Uterus (tissue), 4 donors: ENCODE measurements at places on chromosomes 16 and 17.

- no peak for DNase-seq
These were observed 9.3 kb upstream of the VPS4A start for GRCh38 chr16:69301861-69302260.

- DNase-seq = no peak
These were observed 14.7 kb downstream of the AOC3 start for GRCh38 chr17:42865638-42866094.

DNA sequence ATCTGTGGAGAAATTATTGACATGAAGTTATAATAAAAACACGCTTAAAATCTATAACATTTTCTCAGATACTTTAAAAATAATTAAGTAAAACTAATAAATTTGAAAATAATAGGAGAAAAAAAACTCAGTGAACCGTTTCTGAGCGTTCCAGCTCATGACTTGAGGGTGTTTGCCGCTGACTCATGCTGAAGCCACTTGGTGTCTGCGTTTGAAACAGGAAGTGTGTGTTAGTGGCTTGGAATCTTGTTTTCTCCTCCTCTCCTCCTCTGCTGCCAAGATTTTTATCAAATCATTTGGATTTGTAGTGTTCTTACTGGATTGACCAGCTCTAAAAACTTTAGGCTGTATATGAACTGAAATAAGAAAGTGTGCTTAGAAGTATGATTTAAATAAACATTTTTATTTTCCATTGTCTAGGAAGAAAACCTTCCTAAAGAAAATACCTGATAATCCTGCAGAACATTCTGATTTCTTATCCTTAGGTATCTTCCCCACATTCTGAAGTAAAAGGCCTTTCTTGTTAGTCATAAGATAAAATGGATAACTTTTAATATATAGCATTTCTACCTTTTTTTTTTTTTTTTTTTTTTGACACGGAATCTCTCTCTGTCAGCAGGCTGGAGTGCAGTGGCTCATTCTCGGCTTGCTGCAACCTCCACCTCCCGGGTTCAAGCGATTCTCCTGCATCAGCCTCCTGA, 30.8 kb downstream of the USP10 start:
- peak; percentile 44 for DNase-seq

GRCh38 chr17:57553526-57553925, 191.6 kb downstream of the CCDC182 start:
- DNase-seq = no peak

DNA sequence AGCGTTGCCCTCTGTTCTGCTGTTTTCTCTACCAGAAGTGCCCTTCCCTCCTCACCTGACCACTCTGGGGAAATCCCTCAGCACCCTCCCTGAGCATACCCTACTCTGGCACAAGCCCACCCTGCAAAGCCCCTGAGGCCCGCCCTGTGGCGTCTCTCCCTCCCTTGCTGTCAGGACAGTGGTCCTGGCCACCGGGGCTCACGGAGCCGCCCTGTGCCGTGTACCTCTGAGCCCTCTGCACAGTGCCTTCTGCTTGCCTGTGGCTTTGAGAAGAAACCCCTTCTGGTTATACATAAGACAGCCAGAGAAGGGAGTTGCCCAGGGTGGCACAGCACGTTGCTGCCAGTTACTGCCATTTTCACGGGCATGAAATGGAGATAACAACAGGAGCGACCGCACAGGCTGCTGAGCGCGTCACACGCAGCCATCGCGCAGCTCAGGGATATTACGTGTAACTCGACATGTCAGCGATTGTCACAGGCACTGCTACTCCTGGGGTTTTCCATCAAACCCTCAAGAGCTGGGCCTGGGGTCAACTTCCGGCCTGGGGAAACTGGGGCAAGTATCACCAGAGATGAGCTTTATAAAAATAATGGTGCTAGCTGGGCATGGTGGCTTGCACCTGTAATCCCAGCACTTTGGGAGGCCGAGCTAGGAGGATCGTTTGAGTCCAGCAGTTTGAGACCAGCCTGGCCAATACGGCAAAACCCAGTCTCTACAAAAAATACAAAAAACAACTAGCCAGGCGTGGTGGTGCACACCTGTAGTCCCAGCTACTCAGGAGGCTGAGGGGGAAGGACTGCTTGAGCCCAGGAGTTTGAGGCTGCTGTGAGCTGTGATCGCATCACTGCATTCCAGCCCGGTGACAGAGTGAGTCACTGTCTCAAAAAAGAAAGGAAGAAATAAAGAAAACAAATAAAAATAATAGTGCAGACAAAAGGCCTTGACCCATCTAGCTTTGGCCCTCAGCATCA, 14.8 kb downstream of the SCGB1C2 start:
- no peak for DNase-seq

GRCh38 chr17:82418001-82418986, at the start of the genes HEXD and OGFOD3:
Gene HEXD (plus strand): TSS chr17:82418347. CDS start chr17:82419800, 1,453 bp downstream.
Gene OGFOD3 (minus strand): TSS chr17:82418586. CDS start chr17:82418485, 101 bp downstream.
- DNase-seq = peak; percentile 84

- DNase-seq = peak; percentile 35
These were observed 17.3 kb upstream of the WFDC1 start for GRCh38 chr16:84277244-84277823.

DNA sequence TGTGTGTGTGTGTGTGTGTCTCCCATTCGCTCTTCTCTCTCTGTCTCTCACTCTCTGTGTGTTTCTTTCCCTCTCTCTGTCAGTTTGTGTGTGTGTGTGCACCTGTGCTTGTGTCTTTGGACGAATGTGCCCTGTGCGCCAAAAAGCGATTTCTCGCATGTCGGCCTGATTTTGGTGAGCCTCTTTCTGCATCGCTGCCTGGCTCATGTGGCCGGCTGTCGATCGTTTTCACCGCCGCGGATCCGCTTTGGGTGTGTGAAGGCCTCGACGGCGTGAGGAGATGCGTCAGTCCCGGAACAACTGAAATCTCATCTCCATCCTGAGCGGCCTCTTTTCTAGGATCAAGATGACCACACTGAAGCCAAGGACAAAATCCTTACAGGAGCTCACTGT, 609.0 kb downstream of the KCNJ18 start:
- DNase-seq = no peak

DNA sequence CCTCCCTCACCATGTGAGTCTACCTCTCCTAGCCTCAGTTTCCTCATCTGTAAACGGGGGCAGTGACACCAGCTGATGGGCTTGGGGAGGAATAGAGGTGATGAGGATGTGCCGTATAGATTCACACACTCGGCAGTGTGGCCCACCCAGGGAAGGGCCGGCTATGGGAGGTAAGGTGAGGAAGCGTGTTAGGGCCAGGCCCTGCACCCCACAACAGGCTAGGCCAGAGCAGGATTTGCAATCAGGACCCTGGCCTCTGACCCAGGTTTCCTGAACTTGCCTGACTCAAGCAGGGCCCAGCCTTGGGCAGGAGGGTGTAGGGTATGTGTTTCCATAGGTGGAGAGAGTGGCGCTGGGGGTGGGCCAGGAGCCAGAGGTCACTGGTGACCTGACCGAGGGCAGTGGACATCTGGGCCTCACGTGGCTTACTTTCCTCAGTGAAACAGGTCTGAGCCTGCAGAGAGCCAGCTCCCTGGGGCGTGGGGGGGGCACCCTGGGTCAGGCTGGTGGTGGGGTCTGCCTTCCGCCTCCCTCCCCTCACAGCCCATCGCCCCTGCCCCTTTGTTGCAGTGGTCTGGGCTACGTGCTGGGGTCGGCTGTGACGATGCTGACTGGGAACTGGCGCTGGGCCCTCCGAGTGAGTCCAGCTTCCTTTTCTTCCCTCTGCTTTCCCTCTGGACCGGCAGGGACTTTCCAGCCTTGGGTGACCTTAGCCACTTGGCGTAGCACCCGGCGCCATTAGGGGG, 12.8 kb downstream of the SPNS3 start:
- no peak for DNase-seq

GRCh38 chr17:50864747-50865059, 1.5 kb downstream of the TOB1 start:
- DNase-seq = no peak

DNA sequence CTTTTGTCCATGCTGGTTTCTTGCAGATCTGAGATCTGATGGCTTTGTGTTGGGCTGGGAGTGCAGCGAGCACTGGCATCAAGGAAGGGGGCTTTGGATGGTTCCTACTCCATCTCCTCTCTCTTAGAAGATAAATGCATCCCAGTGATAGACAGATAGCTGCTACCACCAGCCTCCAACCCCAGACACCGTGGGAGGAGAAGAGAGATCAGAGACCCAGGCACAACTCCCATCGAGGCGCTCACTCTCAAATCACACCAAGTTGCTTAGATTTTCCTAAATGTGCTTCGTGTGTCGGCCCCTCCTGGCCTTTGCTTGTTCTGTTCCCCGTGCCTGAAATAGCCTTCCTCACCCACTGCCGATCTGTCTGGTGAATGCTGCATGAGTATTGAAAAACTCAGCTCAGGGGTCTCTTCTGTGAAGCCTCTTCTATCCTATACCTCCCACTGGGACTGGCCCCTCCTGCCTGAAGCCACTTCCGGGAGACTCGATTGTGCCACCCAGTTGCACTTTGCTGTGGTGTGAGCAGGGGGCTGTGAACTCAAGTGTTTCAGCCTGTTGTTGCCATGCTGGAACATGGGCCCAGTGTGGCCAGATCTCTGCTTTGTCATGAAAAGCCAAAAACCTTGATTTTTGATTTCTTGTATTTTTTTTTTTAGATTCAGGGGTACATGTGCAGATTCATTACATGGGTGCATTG, 242.7 kb downstream of the GSG1L start:
- no peak for DNase-seq

DNA sequence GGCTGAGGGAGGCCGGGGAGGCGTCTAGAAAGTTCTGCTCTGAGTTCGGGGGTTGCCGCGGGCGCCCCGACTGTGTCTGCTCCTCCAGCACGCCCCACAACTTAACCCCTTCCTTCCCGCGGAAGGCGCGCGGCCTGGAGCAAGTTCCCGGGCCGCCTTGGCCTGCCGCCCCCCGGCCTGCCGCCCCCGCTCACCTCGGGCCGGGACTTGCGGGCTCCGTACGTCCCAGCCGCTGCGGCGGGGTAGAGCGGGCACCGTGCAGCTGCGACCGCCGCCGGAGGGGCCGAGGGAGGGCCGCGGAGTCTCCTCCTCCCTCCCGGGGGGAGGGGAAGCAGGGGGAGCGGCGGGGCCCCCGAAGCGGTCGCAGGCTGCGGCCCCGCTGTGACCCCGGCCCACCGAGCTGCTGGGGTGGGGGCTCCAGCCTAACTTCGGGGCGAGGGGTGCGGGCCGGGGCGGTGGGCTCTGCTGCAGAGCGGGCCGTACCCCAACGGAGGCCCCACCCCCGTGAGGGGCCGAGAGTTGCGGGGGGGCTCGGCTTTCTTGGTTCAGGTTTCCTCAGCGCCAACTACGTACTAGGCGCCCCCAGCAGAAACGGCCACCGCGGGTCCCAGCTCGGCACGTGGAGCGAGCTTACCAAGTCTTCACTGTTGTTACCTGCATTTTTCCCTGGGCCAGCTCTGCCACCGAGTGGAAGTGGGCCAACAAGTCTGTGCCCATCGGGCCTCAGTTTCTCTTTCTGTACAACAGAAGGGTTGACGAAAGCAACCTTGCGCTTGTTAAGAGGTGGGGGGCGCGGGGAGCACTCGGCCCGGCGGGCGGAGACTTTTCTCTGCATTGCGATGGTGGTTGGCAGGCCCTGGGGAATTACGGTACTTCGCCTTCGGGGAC, at the start of gene CCDC102A:
Gene CCDC102A (minus strand): TSS at position 266 of the 888 bp plus-strand sequence. CDS start 7,394 bp downstream, outside the sequence.
- no peak for DNase-seq

GRCh38 chr17:58082341-58082869, 814 bp upstream of the DYNLL2 start:
- DNase-seq = peak; percentile 19

- DNase-seq = no peak
These were observed 6.8 kb upstream of the RNF213 start for GRCh38 chr17:80253631-80254395.

DNA sequence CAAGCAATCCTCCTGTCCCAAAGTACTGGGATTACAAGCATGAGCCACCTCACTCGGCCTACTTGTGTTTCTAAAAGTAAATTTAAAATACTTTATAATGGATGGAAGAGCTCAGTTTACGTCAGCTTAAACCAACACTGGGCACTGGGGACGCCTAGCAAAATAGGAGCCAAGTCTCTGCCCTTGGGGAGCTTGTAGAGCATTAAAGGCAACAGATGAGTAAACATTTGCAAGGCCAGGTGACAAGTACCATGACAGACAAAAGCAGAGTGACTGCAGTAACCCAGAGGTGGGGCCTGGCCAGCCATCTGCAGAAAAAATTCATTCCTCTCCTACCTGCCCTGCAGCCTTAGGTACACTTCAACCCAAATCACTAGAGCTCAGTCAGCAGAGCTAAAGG, 12.1 kb upstream of the NLK start:
- no peak for DNase-seq

GRCh38 chr17:26818736-26819135, 475.2 kb upstream of the WSB1 start:
- no peak for DNase-seq

DNA sequence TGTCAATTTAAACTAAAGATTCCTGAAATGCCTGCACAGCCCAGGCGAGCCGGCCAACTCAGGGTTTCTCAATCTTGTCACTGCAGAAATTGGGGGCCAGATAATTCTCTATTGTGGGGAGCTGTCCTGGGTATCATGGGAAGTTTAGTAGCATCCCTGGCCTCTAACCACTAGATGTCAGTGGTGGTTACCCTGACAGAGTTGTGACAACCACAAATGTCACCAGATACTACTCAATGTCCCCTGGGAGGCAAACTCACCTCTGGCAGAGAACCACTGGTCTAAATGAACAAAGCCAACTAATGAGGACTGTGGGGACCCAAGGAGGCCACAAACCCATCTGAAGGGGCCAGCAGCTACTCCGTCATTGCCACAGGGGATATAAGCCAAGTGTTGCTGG, 90.9 kb downstream of the MYH11 start:
- no peak for DNase-seq

GRCh38 chr16:82801361-82801760, 174.6 kb downstream of the CDH13 start:
- no peak for DNase-seq

DNA sequence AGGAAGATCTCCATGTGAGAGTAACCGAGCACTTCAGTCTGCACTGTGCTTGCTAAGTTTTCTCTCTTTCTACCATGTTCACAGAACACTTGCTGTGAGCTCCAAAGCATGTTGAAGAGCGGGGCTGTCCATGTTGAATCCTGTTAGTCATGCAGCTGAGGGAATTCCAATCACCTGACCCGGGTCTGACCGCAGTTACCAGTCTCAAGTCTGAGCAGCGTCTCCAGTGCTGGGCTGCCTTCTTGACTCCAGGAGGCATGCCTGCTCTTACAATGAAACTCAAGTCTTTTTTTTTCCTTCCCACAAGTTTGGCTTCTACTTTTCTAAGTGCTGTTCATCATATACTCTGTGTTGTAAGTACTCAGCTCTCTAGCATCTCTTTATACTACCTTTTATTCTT, 44.3 kb downstream of the HOXB1 start:
- DNase-seq = no peak

GRCh38 chr17:7224661-7225111, 4.9 kb downstream of the ACADVL start:
- DNase-seq = no peak

DNA sequence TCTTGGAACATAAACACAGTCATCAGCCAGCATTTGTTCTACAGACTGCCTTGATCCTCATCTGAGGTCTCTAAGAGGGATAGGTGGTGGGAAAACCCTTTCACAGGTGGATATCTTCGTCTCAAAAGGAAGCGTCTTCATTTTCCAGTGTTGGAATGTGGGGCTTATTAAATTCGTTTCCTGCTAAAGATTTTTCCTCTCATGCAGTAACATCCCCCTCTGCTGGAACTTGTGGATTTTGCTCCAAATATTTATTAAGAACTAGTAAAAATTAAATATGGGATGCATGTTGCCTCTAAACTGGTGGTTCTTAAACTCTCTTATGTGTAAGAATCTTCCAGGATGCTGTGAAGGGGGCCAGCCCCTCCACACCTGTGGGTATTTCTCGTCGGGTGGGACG, 20.1 kb upstream of the MLYCD start:
- no peak for DNase-seq

- DNase-seq = no peak
These were observed 383.3 kb upstream of the ASIC2 start for GRCh38 chr17:33676444-33676843.

GRCh38 chr16:19678804-19679203, 39.2 kb downstream of the KNOP1 start:
- no peak for DNase-seq

- DNase-seq = no peak
These were observed 24.9 kb downstream of the SCNN1G start for GRCh38 chr16:23207485-23207884.
